Non-pigmented ciliary epithelial cell (primary cell): ENCODE measurements at places on chromosomes 1 and 21.

GRCh38 chr1:97204468-97204867 is 482.9 kb downstream of the PTBP2 start:
- DNase-seq, result no peak

- no peak for DNase-seq
Observed at GRCh38 chr1:232591344-232591743, 38.6 kb downstream of the SIPA1L2 start.

DNA sequence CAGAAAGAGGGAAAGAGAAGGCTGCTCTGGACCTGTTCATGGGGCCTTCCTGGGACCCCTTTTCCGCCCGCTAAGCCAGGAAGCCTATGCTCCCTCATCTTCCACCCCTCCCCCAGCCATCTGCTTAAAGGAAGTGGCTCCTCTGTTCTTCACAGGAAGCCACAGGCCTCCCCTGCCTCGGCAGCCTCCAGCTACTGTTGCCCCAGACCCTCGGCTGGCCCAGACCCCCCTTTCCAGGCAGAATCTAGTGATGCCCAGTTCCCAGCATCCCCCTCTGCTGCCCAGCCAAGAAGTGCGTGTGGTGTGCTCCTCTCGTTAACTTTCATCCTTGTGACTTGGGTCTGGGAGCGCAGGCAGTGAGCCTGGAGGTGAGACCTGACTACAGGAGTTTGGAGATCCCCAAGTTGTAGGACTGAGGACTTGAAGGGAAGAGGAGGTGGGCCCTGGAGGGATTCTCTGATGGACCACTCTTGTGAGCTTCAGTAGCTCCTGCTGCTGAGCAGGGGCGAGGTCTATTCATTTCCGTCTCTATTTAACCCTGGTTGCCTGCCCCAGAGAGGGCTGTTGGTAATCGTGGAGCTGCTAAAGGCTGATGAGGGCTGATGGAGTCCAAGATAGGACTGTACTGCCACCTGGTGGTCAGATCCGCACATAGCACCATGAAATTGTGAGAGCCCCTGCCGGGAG is 9.1 kb downstream of the IFI6 start:
- DNase-seq, result no peak

- no peak for DNase-seq
Observed at GRCh38 chr21:34815831-34816705, 147.3 kb downstream of the CLIC6 start.

DNA sequence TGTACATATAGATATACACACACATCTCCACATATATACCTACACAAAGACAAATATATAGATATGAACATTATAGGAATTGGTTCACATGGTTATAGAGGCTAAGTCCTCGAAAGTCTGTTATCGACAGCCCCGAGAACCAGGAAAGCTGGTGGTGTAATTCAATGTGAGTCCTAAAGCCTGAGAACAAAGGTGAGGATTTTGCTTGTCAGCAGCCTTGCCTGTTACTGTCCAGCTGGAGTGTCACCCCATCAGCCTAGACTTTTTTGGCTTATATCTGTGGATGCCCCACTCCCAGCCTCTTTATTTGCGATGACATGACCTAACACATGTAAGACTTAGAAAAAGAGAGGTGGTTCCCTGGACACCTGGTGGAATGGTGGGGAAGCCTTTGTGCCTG is 97.0 kb downstream of the GIPC2 start:
- no peak for DNase-seq

DNA sequence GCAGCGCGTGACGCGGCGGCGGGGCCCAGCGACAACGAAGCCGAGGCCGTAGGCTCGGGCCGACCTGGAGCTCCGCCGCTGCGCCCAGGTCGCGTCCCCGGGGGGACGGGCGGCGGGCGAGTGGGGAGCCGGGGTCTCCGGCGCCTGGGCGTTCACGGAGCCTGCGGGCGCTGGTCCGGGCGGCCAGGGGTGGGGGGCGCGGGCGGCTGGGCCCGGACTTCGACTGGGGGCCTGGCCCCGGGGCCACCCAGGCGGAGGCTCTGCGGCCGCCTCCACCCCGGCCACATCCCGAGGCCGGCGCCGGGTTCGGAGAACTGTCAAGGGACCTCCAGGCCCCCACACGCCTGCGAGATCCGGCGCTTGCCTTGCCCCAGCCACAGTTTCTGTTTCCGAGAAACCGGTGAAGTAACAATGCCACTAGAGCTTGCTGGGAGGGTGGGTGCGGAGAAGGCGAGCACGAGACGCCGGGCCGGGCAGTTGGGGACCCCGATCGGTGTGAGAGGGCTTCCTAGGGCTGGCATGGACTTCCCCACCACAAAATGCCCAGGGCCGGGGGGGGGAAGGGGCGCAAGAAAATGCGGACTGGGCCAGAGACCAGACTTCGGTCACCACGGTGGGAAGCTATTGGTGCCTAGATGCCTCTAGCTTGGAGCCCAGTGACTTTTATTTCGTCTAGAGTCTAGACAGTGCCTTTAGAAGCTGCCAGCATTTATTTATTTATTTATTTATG is 501 bp downstream of the FBXO6 start:
- DNase-seq, result no peak
